Body of pancreas (tissue), 4 donors: ENCODE measurements at places on chromosomes 2 and 18.

GRCh38 chr2:100268986-100269385, 53.3 kb downstream of the LONRF2 start:
- DNase-seq: no peak

DNA sequence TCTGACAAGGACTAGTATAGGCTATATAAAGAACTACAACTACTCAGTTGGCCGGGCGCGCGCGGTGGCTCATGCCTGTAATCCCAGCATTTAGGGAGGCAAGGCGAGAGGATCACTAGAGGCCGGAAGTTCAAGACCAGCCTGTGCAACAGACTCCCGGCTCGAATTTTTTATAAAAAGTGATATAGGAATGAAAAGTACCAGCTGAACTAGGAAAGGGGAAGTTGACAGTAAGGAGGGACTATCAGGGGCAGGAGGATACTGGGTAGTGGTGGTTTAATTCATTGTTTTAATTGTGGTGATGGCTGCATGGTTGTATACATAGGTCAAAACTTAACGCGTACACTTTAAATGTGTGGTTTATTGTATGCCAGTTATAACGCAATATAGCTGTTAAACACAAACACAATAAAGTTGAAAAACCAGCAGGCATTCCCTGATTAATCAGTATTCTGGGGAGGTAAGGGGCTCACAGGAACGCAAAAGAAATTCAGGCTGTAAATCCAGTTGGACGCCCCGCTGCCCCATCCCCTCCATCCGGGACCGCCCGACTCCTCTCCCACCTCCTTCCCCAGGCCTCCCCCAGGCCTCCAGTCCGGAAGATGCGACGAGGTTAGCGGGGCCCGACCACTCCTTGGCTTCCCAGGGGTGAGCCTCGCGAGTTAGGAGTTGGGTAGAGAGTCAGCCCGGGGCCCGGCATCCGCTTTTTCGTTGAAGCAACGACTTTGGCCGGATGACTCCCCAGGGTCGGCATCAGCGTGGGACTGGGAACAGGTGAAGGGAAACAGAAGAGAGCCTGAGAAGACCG, 746 bp upstream of the POLR1B start:
- DNase-seq: peak; percentile 56

- no peak for DNase-seq
These were observed 79.2 kb upstream of the MAP3K20 start for GRCh38 chr2:172996387-172996961.

- DNase-seq: no peak
These were observed 34.1 kb upstream of the STAT1 start for GRCh38 chr2:191048073-191048472.

- DNase-seq: no peak
These were observed 16.0 kb upstream of the SNORC start for GRCh38 chr2:232854082-232854481.

DNA sequence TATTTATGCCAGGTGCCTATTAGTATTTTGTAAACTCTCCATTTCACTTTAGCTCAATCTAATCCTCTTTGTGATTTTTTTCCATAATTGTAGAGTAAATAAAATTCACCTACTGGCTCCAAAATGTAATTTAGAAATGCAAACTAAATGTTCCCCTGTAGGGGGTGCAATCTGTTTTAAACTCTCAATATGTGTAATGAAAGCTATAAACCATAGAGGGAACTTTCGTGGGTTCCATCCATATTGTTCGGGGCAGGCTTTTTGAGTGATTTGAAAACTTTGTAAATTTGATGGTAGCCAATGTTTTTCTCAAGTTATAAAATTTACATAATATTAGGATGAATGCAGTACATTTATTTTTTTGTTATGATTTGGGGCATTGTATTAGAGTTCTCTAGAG, 49.4 kb downstream of the TSPYL6 start:
- DNase-seq: no peak

- DNase-seq: peak; percentile 48
These were observed 59.6 kb downstream of the SP110 start for GRCh38 chr2:230160112-230160660.

GRCh38 chr2:85754313-85755095, 713 bp downstream of the ATOH8 start:
- peak; percentile 55 for DNase-seq

DNA sequence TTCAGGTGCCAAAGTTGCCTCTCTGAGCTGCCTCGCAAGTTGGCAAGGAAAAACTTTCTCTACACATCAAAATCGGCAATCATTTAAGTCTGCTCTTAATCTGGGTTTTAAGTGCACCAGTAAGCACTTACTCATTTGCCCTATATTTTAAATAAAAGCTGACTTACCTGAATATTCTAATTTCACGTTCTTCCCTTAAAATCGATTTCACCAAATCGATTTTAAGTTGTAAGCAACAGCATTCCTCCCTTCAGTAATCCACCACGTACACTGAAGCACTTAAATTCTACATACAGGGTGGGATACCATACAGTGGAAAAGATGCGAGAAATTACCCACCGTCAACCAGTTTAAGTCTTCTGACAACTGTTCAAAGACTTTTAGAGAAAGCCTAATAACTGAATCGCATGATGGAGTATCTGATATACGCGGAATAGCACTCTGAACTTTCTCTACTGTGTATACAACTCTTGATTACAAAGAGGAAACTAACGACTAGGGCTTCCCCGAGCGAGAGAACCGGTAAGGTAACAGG, 1.6 kb downstream of the PPP3R1 start:
- no peak for DNase-seq

DNA sequence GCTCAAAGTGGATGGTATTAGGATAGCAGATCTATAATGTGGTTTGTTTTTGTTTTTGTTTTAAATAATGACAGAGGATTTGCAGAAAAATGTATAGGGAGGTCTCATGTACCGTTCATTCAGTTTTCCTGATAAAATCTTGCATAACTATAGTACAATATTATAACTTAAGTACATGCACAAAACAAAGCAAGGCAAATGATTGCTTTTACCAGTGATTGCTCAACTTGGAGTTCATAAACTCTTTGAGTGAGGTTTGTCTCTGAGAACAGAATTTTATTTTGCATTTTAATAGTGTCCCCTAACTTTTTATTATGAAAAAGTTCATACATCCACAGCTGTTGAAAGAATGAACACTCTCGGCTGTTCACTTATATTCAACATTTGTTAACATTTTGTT, 96.6 kb downstream of the MAP4K4 start:
- DNase-seq: no peak

DNA sequence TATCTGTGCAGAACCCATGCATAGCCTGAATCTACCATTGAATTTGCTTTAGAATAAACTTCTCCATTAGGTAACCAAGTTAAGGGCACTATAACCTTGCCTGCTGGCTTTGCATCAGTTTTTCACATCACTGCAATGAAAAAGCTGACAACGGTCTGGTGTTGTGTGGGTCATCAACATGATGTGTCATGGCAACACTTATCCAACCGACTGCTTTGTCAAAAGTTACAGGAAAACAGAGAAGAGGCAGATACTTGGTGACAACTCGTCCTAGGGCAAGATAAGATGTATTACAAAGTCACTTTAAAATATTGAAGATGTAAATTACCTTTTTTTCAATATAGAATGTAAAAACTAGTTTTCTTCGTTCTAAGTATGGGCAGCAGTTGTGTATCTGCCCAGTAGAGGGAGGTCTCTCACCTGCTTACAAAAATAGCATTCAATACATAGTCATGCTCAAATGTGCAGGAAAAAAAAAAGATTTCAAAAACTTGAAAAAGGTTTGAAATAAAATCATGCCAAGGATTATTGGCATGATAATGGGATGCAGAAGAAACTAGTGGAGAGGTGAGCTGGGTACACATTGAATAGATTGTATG, 96.3 kb downstream of the EVA1A start:
- DNase-seq: peak; percentile 15

GRCh38 chr2:113780472-113780871, 24.0 kb upstream of the SLC35F5 start:
- DNase-seq: no peak

GRCh38 chr2:202530038-202530437, 104.7 kb upstream of the FAM117B start:
- DNase-seq: no peak

DNA sequence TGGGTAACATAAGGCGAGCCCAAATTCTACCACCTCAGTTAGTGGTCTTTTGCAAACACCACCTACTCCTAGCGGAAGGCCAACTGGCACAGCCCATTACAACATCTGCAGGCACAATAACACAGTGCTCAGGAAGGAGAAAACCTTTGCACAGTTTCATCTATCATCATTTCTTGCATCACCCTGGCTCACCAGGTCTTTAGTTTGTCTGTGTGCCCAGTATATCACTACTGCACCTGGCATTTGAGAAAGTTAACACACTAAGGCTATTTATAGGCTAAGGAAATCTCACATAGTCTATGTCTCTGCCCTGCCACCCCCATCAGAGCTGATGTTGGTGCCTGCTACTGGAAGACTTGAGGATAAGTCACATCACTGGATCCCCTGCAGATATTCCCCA, 484.0 kb downstream of the SATB2 start:
- DNase-seq: no peak

- DNase-seq: no peak
These were observed 5.3 kb downstream of the SPC25 start for GRCh38 chr2:168884975-168885374.

GRCh38 chr18:12750076-12750714, 47.4 kb downstream of the PSMG2 start:
- no peak for DNase-seq

- DNase-seq: no peak
These were observed 89.6 kb downstream of the TTC32 start for GRCh38 chr2:19812166-19812565.

GRCh38 chr2:30098266-30099005, 48.4 kb upstream of the YPEL5 start:
- DNase-seq: no peak

DNA sequence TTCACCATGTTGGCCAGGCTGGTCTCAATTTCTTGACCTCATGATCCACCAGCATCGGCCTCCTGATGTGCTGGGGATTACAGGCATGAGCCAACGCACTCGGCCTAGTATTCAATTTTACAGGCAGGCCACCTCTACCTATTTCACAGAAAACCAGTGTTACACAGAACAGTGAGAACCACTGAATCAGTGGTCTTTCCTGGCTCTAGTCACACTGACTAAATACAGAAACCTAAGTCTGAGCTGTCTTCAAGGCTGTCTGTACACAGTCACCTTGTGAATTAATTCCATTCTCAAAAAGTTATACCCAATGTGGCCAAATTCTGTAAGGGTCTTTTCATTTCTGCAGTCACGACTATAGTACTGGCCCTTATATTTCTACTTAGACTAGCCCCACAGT, 3.5 kb downstream of the RNF149 start:
- no peak for DNase-seq

GRCh38 chr2:192333642-192334041, 138.9 kb upstream of the TMEFF2 start:
- no peak for DNase-seq

DNA sequence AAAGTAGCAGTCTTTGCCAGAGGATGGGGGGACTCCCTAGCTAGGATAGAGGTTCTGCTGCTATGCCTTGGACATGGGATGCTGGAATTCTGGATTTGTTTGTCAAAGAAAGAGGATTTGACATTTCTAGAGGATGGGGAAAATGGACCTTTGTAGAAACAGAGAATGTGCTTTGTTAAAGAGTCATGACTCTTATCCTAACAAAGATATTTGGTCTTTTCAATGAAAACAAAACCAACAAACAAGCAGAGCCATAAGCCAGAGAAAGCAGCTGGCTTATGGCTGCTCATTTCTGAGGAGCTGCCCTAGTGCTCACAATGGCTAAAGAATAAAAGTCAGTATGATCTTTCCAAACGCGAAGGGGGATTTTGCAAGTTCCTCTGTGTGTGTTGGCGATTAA, 40.8 kb upstream of the MAPRE2 start:
- DNase-seq: no peak

- DNase-seq: peak; percentile 29
These were observed 44.2 kb downstream of the MRPS9 start for GRCh38 chr2:105082107-105082506.

DNA sequence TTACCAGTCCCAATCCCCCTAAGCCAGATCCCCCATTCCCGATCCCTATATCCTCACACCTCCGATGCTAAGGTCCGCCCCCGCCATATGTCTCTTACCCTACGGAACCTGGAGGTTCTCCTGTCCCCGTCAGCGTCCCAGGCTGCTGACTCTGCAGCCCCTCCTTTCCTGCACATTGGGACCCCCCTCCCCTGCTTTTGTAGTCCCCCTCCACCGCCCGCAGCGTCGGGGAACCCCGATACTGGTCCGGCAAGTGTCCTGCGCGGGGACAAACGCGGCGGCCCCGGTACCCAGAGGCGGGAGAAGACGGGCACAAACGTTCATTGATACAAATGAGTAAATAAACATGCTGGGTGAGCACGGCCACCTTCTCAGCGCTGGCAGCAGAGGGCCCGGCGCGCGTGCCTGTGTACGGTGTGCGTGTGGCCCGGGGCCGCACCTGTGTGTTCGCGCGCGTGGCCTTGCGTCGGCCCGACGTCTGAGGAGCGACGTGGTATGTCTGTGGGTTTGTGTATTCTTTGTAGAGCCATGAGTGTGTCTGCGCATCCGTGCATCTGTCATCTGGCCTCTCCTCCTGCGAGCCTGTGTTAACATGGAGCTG, 2.0 kb upstream of the CYP26B1 start:
- DNase-seq: peak; percentile 20

GRCh38 chr18:45788861-45789260, 36.6 kb upstream of the SIGLEC15 start:
- no peak for DNase-seq

GRCh38 chr2:120391911-120392665, 46.2 kb downstream of the INHBB start:
- DNase-seq: peak; percentile 1

DNA sequence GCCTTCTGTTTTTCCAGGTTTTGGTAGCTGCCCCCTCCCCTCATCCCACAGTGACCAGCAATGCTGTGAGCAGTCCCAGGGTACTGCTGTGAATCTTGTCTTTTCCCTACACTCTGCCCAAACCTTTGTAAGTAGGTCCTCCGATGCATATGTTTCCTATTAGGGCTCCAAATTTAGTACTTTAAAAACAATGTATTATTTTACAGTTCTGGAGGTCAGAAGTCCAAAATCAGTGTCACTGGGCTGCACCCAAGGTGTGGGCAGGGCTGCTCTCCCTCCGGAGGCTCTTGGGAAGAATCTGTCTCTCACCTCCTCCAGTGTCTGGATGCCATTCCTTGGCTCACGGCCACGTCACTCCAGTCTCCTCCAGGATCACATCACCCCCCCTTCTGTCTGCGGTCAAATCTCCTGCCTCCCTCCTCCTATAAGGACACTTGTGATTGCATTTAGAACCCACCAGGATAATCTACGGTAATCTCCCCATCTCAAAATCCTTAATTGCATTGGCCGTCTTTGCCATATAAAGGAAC, 208.5 kb downstream of the SH3BP4 start:
- no peak for DNase-seq

DNA sequence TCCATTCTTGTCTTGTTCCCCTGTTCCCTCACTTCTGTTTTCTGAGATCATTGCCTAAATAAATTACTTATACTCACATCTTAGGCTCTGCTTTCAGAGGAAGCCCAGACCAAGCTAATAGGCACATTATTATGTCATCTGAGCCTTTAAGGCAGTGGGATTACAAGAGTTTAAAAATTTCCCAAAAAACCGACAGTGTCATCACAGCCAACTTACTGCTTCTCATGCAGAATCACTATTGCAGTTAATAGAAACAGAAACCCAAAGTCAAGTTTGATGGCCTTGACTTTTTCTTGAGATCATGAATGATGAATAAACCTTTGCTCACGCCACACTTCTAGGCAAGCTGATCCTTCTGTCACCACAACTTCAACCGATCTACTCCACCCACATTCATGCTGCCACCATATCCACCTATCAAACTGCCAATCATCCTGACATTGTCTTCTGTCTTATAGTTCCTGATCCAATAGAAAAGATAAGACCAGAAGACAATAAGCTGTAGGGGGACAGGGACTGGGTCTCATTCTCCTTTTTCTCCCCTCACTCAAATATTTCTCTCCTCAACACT, 142.7 kb upstream of the CREB1 start:
- no peak for DNase-seq
